ENCODE measurements at places on chromosomes 4 and X.
A peak's percentile ranks its signal among the peaks of the same experiment; 100 is the strongest.

GRCh38 chr4:129839687-129840086 lies 743.7 kb downstream of the C4orf33 start:
- DNase-seq, result no peak

DNA sequence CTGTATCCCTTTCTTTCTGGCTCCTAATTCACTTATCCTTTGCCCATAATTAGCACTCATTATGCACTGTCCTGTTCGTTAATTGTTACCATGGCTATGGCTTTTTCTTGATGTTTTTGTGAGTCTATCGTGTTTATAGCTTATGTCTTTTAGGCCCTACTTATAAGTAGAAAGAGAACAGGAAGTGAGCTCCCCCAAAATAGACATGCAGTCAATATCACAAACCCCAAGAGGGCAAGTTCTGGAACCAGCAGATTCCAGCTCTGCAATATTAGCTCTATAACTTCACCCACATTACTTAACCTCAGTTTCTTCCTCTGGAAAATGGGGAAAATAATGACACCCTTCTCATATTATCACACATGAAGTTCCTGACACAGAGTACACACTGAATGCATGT lies 7.4 kb upstream of the HS3ST1 start:
- DNase-seq, result no peak

GRCh38 chr4:62119195-62119594 lies 919.1 kb downstream of the ADGRL3 start:
- DNase-seq, result no peak

DNA sequence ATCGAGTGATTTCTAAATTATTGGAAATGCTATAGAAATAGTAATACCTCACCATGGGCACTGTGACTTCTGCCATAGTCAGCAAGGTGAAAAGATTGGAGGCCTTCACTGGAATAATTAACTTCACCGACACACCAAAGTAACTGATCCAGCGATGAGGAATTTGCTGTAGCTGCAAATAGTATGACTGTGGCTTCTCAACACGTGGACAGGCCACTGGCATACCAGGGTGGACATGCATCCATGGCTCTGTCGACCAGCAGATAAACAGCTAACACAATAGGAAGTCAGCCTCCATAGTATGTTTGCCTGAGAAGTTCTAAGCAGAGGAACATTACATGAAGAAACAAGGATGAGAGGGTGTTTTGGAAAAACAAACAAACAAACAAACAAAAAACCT lies 10.9 kb upstream of the FAT4 start:
- DNase-seq, result no peak

DNA sequence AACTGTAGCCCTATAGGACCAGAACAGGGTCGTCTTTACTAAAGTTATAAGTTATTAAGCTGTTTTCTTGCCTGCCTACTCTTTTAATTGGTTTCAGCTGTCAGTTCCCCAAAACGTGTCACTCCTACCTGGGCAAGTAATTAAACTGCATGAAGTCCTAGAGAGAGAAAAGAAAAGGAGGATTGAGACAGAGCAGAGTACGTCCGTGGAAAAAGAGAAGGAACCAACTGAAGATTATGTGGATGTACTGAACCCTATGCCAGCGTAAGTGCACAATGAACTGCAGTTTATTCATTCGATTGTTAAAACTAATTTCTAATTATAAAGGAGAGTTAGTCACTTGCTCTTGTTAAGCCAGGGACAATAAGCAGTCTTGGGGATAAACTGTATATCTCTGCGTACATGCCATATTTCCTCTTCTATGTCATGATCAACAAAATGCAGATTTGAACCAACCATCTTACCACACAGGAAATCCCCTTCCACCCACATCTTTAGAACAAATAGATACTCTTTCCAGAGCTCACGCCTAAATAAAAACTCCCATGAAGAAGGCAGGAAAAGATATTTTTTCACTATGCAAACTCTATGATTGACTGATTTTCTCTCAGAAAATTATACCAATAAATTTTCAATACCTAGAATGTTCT lies 22.8 kb downstream of the STAP1 start:
- DNase-seq, result no peak

GRCh38 chr4:163815776-163816175 lies 321.3 kb downstream of the TMA16 start:
- DNase-seq, result no peak

GRCh38 chrX:132614297-132614696 lies 125.5 kb upstream of the MBNL3 start:
- DNase-seq, result no peak

GRCh38 chrX:51395480-51395809 lies 62.8 kb downstream of the NUDT10 start:
- no peak for DNase-seq

DNA sequence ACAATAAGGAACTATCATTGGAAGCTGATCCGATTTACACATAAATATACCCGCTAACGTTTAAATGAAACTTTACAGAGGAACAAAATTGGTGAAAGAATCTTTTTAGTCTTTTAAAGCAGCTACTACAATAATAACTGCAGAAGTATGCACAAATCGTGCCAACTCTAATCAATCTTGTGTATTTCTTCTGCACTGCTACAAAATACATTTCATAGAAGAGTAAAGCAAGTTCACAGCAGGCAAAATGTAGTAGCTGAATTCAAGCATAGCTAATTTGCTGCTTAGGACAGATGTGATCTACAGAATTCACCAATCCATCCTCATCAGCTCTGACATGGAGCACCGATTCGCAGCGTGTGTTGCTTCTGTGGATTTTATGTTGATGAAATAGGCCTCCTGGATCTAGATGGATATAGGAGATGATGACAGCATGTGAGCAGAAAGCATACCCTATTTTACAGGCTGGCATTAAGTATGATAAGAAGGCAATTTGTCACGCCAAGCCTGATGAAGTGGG lies 367.3 kb upstream of the FGF13 start:
- DNase-seq, result no peak

GRCh38 chrX:75155447-75155826 lies 646 bp downstream of the ABCB7 start:
- no peak for DNase-seq

GRCh38 chrX:9374555-9374954 lies 90.3 kb upstream of the TBL1X start:
- DNase-seq, result no peak

- DNase-seq, result no peak
Observed at GRCh38 chrX:19628011-19628575, 112.8 kb upstream of the MAP3K15 start.

GRCh38 chr4:150215601-150216000 lies 137.4 kb downstream of the DCLK2 start:
- no peak for DNase-seq

DNA sequence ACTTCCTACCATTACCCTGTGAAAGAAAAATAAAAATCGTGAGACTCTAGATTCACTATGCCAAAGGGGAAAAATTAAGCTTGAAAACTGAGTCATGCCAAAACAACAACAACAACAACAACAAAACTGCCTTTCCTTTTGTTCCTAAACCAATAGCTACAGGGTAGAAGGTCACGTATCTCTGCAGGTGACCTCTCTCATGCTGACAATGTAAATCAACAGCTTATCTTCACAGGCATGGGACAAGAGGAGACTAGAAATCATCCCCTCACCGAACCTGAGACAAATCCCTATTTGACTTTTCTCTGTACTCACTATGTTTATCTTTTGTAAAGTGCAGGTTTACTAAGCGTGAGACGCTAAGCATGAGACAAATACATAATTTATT lies 20.5 kb upstream of the AADAT start:
- no peak for DNase-seq

DNA sequence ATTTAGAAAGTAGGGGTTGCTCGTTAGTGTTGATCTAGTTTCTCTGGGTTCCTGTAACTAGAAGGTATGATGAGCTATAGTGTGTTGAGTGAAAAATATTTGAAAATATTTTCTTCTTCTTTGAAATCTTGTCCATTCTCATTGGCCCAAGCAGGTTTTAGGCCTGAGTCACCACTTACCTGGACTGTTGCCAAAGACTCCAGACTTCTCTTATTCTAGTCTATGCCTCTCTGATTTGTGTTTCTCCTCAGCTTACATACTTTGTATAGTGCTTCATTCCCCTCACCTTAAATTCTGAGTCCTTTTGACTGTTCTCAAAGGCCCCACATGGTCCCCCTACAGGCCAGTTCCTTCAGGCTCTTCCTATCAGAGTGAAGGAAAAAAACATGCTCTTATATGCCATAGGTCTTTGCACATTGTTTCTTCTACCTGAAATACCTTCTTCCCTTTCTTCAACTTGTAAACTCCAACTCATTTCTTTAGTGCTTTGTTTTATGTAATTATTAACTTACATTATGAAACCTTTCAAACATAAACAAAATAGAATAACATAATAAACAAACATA lies 258.2 kb downstream of the PPP1R2C start:
- no peak for DNase-seq

GRCh38 chr4:181685911-181686310 lies 557.3 kb upstream of the TENM3 start:
- no peak for DNase-seq

- no peak for DNase-seq
Observed at GRCh38 chr4:1044469-1045192, 33.2 kb downstream of the FGFRL1 start.

DNA sequence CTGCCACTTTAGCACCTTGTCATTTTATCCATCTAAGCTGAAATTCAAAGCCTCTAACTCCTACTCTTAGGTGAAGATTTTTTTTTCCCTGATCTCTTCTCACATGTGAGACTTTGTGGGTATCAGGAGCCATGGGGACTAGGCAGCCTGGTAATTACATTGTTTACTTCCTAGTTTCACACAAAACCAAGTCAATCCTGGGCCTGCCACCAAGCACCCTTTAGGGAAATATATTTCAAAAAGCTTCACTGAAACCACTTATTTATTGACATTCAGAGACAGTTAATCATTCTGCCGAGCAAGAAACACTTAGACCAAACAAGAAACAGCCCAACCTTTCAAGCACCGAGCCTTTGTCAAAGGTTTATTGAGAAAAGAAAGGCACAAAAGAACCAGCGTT lies 200.0 kb downstream of the RELL1 start:
- no peak for DNase-seq

GRCh38 chr4:127120441-127121090 lies 512.2 kb upstream of the INTU start:
- no peak for DNase-seq

DNA sequence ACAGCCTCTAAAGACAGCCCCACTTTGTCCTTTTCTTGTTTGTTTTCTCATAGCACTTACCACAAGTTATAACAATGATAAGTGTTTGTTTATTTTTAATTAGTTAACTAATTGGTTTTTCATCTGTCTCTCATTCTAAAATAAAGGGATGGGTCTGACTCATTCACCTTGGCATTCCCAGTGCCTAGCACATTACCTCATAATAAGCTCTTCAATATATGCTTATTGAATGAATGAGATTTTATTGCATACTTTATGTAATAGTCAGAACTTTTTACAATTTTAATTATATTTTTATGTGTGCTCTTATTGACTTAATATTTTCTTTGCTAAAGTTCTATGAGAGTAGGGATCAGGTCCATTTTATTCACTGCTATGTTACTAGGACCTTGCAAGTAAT lies 22.8 kb upstream of the PRKG2 start:
- DNase-seq, result no peak

GRCh38 chr4:45745741-45746140 lies 378.1 kb downstream of the GABRG1 start:
- DNase-seq, result no peak

DNA sequence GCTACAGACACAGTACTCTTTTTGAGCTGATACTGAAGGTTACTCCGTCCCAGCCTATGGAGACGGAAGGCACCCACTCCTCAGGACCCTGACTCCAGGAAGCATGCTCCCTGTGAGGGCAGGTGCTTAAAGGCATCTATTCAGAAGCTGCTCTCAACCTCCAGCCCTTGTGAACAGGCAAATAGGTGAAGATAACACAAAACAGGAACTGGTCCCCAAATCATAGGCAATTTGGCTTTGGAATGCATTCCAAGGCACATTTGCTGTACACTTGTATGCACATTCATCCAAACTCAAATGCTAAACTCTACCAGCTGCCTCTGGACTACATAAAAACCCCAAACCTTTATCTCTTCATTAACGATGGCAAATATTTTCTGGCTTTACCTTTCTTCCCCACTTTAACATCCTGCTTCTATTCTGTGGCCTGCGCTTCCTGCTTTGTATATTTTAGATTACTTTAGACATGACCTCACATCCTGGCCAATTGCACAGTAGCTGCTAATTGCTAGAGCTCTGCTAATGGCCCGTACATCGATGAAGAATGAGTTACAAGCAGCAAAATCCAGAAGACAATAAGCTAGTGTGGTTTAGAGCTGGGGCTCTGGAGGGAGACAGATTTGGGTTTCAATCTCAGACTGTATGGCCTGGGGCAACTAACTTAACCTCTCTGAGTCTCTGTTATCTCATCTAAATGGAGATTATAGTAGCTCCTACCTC lies 3.2 kb downstream of the SEL1L3 start:
- DNase-seq, result no peak

DNA sequence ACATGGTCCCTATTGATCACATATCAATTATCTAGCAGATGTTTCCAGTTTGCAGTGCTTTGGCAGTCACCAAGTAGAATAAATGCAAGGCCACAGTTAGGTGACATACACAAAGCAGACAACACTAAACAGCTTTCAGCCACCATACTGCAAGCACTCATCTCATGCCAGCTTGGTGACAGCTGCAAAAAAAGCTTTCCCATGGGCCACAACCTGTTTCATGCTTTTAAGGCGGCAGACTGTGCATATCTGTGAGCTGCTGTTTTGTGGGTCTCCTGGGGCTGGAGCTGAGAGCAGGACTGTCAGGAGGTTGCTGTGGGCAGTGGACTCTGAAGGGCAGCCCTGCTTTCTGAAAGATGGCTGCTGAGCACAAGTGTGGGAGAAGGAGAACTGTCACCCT lies 82.6 kb downstream of the FHDC1 start:
- DNase-seq, result no peak

- DNase-seq, result no peak
Observed at GRCh38 chrX:106249706-106250379, 81.7 kb downstream of the PWWP3B start.

DNA sequence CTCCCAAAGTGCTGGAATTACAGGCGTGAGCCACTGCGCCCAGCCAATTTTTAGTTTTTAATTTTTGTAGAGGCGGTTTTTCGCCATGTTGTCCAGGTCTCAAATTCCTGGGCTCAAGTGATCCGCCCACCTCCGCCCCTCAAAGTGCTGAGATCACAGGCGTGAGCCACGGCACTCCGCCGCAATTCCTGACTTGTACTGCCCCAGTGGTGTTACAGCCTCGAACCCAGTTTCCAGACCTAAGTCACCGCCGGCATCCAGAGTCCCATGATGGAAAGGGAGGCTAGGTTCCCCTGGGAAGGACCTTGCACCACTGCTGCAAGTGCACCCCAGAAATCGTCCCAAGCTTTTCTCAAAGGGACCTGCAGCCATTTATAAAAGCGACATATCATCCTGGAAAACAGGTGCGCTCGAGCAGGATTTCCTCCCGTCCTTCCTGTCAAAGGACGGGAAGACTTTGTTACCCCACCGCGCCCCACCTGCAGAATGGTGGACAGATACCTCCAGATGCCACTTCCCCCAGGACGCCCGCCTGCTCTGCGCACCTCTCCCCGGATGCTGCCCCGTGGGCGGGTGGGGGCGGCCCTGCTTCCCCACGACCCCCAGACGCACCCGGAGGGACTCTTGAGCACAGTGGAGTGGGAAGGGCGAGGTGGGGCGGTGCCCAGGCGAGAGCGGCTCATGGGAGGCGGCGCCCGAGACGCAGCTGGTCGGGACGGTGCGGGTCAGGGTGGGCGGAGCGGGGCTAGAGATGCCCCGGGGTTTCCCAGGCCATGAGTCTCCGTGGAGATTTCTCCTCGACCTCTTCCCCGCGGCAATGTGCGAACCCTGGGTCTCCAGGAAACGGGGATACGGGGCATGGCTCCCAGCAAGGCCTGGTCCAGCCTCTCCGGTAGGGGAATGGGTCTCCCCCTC lies 947 bp upstream of the RPL10 start:
- DNase-seq, result peak; percentile 53

- DNase-seq, result no peak
Observed at GRCh38 chr4:148735432-148736155, 293.4 kb upstream of the NR3C2 start.

All from stimulated activated CD4-positive, alpha-beta T cell treated with anti-CD3 and anti-CD28 coated beads, Interleukin-15, amount 100 ng/mL, for 1 hour (primary cell).